ENCODE measurements at places on chromosomes 4 and X.

GRCh38 chrX:53268173-53268572 lies 13.2 kb downstream of the IQSEC2 start:
- DNase-seq: no peak

- DNase-seq: no peak
Measured at GRCh38 chrX:153638041-153638371, 9.0 kb upstream of the DUSP9 start.

GRCh38 chr4:13615161-13615560 lies 12.4 kb downstream of the BOD1L1 start:
- DNase-seq: no peak

DNA sequence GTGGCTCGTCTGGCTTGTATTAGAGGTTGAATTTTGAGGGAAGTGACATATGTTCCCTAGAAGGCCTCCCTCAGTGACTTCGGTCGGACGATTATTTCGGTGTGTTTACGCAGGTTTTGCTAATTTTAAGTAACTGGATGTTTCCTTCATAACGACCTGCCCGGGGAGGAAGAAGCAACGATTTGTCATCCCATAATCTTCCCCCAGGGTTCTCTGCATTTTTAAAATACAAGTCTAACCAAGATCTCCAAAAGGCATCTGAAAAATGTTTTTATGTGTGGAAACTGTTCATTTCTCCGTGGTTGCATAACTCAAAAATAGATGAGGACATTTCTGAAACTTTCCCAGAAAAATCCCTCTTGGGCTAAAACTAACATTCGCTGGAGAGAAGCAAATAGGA lies 195.4 kb downstream of the SHOX start:
- no peak for DNase-seq

DNA sequence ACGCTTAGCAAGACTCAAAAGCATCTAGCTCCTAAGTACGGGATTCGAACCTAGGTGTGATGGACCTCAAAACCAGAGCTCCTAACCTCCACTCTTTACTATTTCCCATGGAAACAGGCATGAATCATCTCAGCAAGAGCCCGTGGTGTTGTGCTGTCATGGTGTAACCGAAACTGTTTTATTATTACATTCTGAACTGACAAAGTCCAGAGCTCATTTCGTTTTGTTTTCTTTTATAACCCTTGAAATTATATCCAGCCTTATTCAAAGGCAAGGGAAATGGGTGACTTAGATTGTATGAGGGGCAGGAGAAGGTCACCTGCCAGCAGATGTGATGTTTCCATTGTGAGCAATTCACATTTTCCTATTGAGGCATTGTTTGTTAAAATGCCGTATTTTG lies 301.1 kb downstream of the FRMPD4 start:
- DNase-seq: no peak

GRCh38 chr4:62591756-62592155 lies 1391.6 kb downstream of the ADGRL3 start:
- DNase-seq: no peak

- no peak for DNase-seq
Measured at GRCh38 chrX:24410514-24411189, 50.2 kb downstream of the SUPT20HL1 start.

- DNase-seq: no peak
Measured at GRCh38 chr4:158008551-158009218, 164.1 kb downstream of the GASK1B start.

GRCh38 chr4:112951362-112952312 lies 97.8 kb upstream of the ANK2 start:
- DNase-seq: no peak

DNA sequence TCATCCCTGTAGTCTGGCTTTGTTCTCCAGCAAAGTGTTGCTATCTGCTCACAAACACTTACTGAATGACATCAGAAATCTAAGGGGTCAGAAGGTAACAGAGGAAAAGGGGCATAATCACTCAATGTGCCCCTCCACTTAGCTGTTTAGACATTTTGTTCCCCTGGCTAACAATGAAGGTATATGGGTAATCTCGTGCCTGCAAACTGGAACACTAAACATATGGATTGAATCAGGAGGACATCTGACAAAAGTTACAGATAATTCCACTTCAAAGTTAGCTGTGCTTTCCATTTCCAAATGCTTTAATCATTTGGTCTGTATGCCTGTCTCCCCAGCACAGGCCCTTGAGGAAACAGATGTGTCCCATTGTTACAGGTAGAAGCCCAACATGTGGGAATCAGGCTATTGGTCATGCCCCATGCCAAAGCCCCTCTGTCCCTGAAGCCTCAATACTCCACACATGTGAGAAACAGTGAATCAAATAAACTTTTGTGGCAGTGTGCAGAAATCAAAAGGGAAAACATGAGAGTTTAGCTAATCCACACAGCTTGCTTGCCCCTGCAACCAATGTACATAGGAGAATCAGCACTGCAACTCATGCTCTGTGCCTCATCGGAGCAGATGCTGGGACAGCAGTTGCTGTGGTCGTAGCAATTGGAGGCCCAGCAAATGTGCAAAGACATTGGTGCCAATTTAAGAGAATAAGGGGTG lies 111.7 kb downstream of the RNF150 start:
- DNase-seq: no peak

DNA sequence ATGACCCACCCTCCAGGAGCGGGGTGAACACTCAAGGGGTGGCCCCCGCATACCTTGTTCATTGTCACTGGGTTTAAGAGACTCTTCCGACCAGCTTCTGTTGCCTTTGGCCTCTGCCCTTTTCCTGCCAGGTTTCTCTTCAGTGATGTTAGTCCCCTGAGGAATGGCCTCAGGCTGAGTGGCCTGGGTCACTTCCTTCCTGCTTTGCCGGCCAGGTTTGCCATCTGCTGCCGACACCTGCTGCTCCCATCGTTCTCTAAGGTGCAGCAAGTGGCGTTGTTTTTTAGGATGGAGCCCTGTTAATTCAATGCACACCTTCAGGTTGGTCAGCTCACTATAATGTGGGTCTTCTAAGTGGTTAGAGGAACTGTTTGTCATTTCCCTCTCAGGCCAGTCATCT lies 34.2 kb downstream of the BCOR start:
- no peak for DNase-seq

- DNase-seq: no peak
Measured at GRCh38 chrX:57899906-57900305, 10.4 kb downstream of the ZXDA start.

DNA sequence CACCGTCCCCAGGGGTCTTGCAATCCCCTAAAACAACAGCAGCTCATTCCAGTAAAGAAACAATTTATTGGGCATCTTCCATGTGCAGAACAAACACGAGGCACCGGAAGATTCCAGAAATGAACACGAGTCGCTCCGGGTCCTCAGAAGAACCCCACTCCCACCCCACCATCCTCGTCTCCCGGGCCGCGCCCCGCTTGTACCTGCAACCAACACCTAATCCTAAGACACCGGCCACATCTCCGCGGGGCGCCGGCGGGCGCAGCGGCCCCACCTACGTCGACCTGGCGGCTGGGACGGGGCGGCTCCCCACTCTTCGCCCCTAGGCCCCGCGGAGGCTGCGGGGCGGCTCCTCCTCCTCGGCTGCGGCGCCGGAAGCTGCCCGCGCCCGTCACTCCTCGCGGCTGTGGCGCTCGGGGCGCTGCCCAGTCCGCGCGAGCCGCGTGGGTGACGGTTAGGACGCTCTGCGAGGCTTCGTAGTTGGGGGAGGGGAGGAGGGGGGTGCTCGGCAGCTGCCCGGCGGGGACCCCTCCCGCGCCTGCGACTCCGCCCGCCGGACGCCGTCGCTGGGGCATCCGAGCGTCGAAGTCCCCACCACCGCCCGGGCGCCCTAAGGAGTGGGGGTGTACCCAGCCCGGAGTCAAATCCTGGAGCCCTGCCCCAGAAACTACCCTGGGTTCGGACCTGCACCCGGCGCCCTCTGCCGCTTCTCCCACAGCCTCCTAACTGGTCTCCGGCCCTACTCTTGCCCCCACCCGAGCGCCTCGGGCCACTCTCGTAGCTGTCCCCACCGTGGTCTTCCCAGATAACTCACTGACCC lies at the start of gene CCDC158:
Gene CCDC158, minus strand, starts transcription at position 380 of the 820 bp plus-strand sequence. CDS start 17,934 bp downstream, outside the sequence.
- DNase-seq: no peak

- DNase-seq: no peak
Measured at GRCh38 chr4:15526924-15527592, 57.4 kb downstream of the CC2D2A start.

- no peak for DNase-seq
Measured at GRCh38 chrX:134388161-134389109, 71.5 kb upstream of the HPRT1 start.

GRCh38 chr4:25870081-25870480 lies 7.3 kb upstream of the SEL1L3 start:
- DNase-seq: no peak

GRCh38 chr4:170391066-170391740 lies 301.4 kb upstream of the AADAT start:
- no peak for DNase-seq

- no peak for DNase-seq
Measured at GRCh38 chrX:46400530-46401443, 144.4 kb downstream of the ZNF674 start.

DNA sequence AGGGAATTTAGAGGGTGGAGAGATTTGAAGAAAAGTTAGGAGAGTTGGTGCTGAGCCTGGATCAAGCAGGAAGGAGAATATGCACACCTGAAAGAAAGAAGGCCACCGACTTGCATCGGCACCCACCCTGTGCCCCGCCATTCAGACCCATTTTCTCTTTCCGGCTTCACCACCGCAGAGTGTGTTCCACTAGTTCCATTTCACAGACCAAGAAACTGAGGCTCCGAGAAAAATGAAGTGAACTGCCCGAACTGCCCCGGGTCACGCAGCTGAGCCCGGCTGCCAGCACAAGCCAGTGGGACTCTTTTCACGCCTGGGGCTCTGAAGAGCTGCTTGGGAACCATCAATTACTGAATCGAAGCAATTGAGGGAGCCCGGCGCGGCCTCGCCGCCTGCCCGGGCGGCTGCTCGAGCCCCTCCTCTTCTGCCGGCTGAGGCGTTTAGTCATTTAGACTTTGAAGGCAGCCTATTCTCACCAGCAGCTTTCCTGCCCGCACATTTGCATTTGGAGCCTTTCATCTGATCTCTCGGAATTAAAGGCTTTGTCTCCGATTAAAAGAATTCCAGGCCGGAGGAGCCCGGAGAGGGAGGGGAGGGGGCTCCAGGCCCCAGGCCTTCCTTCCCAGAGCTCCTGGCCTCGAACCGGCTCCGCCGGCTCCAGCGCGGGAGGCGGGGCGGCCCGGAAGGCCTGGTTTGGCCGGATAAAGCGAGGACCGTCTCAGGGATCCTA lies 140.2 kb upstream of the PJA1 start:
- DNase-seq: no peak

- no peak for DNase-seq
Measured at GRCh38 chrX:53115550-53115874, 21.6 kb downstream of the KANTR start.

DNA sequence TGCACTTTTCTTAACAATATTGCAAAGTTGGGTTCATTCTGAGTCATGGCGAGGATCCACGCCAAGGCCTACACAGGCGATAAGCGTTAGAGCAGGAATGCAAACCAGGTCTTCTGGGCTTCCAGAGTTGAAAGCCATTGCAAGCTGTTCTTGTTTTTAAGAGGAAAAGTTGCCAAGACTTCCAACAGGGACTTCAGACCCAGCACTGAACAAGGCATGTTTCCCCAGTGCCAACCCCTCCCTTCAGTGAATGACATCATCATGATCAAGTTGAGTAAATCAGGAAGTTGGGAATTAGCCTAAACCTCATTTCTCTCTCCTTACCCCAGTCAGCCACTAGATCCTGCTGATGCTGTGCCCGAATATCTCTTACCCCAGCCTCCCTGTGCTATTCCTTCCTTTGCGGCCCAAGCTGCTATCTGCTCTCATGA lies 355.1 kb downstream of the HS3ST1 start:
- DNase-seq: no peak

- no peak for DNase-seq
Measured at GRCh38 chr4:33065749-33066148, 2345.6 kb downstream of the PCDH7 start.

DNA sequence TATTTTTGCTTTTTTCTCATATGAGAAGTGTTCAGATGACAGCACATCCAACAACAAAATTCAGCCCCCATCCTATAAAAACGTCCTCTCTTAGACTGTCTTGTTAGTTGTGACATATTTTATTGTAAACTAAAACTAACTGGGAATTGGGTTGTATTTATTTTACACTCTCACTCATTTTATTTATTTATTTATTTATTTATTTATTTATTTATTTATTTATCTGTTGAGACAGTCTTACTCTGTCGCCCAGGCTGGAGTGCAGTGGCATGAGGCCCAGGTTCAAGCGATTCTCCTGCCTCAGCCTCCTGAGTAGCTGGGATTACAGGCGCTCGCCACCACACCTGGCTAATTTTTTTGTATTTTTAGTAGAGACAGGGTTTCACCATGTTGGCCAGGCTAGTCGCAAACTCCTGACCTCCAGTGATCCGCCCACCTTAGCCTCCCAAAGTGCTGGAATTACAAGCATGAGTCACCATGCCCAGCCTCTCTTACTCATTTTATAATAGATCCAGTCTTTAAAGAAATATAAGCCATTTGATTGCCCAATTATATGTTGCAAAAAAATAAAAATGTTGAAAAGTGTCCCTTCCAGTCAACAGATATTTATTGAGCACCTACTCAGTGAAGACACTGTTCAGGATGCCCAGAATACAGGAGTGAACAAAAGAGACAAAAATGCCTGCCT lies 44.6 kb downstream of the PALLD start:
- no peak for DNase-seq

- DNase-seq: no peak
Measured at GRCh38 chr4:101835121-101835904, 44.8 kb downstream of the BANK1 start.

DNA sequence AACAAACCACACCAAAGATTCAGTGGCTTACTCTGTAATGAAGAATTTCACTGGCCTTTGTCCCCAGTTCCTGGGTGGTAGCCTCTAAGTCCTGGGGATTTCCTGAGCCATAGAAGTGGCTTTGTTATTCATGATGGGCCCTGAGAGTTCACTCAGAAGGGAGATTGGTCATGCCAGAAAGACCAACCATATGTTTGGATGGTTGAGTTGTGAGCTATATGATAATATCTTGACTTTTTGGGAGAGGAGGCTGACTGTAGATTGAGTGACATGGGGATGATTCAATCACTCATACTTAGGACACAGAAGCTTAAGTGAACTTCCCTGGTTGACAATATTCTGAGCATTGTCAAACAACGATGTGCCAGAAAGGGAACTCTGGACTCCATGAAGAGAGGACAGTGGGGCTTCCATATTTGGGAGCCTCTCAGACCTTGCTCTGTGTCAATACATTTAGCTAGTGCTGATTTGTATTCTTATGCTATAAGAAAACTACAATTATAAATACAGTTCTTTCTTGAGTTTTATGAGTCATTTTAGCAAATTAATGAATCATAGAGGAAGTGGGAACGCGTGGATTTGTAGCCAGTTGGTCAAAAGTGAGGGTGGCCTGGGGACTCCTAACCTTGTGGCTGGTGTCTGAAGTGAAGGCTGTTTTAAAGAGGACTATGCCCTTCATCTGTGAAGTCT lies 392.0 kb downstream of the GBA3 start:
- no peak for DNase-seq

GRCh38 chrX:11146411-11146810 lies 35.3 kb downstream of the HCCS start:
- DNase-seq: no peak

- DNase-seq: no peak
Measured at GRCh38 chrX:137482136-137482535, 83.8 kb upstream of the ZIC3 start.
